ENCODE measurements at places on chromosomes 4 and X.

- DNase-seq = no peak
These were observed 44.3 kb upstream of the PPP2R3B start for GRCh38 chrX:431056-431455.

DNA sequence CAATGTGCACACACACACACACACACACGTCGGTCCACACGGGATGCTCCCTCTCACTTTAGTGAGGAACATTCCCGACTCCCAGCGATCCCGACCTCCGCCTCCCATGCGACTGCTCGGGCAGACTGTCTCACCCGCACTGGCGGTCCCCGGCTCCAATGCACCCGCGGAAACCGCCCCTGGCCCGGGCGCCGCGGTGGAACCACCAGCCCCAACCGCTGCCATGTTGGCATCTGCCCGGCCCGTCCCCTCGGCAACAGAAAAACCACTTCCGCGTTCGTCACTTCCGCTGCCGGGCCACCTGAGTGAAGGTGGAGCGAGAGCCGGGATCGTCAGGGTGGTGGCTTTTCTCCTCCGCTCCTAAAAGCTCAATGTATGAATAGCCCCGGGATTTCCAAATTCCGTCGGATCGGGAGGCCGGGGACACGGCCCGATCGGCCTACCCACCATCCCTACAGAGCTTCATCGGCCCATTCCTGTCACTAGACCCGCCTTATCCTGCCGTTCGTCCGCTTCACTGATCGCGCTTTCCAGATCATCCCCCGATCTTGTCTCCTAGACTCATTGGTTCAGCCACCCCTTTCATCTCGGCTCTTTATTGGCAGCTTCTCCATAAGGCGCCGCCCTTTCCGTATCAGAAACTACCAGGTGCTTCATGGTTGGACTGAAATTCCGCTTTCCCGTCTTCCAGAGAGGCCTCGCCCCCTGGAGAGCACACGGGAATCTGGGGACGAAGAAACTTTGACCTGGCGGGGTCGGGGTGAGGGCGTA lies at the start of gene SLC35A2:
SLC35A2 (minus strand) TSS at position 235 of the 771 bp plus-strand sequence; CDS start at position 225, 10 bp downstream.
- peak; percentile 82 for DNase-seq

GRCh38 chr4:92305878-92306520 lies 2.2 kb downstream of the GRID2 start:
- no peak for DNase-seq

DNA sequence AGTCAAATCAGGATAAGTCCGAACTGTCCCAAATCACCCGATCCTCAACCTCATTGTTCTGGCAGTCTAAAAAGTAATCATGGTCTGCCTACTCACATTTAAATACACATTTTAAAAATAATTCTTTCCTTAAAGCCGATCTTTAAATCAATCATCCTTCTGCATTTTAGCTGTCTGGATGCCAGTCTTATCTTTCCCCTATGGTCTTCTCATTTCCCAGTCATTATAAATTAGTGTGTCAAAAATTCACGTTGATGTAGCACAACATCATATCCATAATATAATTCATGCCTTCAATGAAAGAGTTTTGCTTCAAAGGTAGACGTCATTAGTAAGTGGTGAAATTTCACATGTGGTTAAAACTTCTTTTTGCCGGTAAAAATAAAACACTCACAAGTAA lies 108.1 kb upstream of the FRG1 start:
- no peak for DNase-seq

GRCh38 chrX:16258882-16259281 lies 91.6 kb downstream of the MAGEB17 start:
- no peak for DNase-seq

- no peak for DNase-seq
These were observed 79.1 kb upstream of the NR0B1 start for GRCh38 chrX:30388325-30388724.

- DNase-seq = no peak
These were observed 46.4 kb upstream of the VEGFD start for GRCh38 chrX:15430584-15430983.

- DNase-seq = no peak
These were observed 1449.2 kb downstream of the C4orf33 start for GRCh38 chr4:130545171-130545570.

GRCh38 chr4:184197536-184198082 lies 20.1 kb downstream of the ENPP6 start:
- no peak for DNase-seq

DNA sequence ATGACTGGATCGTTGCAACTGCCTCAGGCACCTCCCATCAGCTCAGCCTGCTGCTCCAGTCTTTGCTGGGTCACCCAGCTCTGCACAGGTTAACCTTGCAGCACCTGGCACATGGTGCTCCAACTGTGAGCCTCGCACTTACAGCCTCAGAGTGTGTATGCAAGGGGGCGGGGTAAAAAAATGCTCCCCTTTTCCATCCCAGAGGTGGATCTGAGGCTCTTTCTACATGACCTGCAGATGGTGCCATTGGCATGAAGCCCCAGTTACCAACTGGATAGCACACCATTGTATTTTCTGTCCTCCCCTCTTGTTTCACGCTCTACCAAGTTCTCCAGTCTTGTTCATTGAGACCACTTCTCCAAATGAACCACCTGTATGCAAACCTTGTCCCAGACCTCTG lies 46.2 kb upstream of the TRPC3 start:
- DNase-seq = no peak

DNA sequence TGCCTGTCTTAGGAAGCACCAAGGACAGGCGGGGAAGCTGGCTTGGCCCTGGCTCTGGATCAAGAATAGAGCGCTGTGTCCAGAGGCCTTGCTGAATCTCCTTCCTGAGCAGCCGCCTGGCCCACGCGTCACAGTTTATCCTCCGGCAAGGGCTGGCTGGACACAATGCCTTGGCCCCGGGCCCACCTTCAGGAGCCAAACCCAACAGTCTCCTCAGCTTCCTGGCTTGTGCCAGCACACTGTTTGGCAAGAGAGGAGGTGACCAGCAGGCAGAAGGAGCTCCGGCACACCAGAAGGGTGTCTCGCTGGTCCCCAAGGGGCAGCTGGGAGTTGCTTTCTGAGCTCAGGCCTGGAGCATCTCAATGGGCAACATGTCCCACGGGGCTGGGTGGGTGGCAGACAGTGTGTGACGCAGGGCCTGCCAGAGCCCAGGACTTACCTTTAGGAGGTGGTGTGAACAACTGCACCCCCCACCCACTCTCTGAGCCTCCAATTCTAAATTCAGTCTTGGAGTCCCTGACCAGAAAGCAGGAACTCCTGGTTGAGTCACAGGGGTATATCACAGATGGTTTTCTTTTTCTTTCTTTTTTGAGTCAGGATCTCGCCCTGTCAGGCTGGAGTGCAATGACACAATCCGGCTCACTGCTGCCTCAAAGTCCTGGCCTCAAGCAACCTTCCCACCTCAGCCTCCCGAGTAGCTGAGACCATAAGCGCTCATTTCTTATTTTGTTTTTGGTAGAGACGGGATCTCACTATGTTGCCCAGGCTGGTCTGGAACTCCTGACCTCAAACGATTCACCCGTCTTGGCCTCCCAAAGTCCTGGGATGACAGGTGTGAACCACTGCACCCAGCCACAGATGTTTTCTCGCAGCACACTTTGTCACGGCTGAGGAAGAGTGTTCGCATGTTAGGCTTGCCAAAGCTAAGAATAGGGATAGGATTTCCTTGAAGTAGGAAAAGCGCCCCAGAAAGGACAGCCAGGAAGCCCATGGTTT lies 361.2 kb downstream of the BCOR start:
- DNase-seq = no peak

GRCh38 chr4:95107635-95108034 lies 349.9 kb downstream of the BMPR1B start:
- no peak for DNase-seq

- DNase-seq = no peak
These were observed 7.6 kb upstream of the GJB1 start for GRCh38 chrX:71215338-71215912.

GRCh38 chr4:168637872-168638756 lies 141.3 kb downstream of the PALLD start:
- DNase-seq = no peak

GRCh38 chrX:110745288-110745687 lies 50.3 kb downstream of the CHRDL1 start:
- DNase-seq = no peak

DNA sequence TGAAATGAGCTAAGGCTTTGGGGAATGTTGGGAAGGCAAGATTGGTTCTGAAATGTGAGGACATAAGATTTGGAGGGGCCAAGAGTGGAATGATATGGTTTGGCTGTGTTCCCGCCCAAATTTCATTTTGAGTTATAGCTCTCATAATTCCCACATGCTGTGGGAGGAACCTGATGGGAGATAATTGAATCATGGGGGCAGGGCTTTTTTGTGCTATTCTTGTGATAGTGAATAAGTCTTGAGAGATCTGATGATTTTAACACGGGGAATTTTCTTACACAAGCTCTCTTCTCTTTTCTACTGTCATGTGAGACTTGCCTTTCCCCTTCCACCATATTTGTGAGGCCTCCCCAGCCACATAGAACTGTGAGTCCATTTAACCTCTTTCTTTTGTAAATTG lies 157.6 kb upstream of the C1QTNF7 start:
- no peak for DNase-seq

- DNase-seq = no peak
These were observed 61.0 kb upstream of the DCAF8L1 start for GRCh38 chrX:28042260-28042659.

- no peak for DNase-seq
These were observed 143.9 kb downstream of the BCOR start for GRCh38 chrX:39953879-39954278.

- no peak for DNase-seq
These were observed 66.3 kb downstream of the TSPAN7 start for GRCh38 chrX:38627683-38628082.

GRCh38 chr4:120720354-120720934 lies 202.1 kb downstream of the PRDM5 start:
- DNase-seq = no peak

- DNase-seq = no peak
These were observed 209.5 kb upstream of the PPP3CA start for GRCh38 chr4:101556842-101557241.

DNA sequence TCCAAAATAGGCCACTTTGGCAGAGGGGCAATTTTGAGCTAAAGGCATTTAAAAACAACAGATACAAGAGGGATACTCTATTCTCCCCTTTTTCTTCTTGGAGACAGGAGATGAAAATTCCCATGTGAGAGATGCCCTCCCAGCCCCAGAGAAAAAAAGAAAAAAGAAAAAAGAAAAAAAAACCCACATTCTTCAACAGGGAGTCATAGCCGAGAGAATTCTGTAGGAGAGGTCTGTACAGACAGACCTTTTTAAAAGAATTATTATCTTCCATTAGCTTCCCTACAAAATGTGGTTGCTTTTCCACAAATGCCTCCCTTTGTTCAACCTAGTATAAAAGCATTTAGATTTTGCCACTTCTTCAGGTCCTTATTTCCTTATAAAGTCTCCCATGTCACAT lies 89.9 kb downstream of the SPCS3 start:
- no peak for DNase-seq

- no peak for DNase-seq
These were observed 457.9 kb downstream of the FAT4 start for GRCh38 chr4:125772680-125773079.

DNA sequence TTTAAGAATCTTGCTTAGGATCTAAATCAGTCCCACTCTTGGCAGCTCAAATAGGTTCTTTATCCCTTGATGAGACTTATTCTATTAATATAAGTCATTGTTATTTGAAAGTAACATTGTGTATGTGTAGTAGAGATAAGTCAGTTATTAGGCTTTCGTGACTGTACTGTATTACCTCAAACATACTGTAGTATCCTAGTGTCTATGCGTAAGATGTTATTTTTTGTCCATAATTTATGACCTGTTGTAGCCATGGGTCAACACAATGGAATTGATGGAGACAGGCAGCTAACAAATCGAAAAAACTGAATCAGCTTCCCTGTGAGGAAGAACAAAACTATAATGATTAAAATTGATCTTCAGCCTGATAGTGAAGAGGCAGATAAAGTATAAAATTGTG lies 41.8 kb downstream of the CLCN3 start:
- DNase-seq = no peak

DNA sequence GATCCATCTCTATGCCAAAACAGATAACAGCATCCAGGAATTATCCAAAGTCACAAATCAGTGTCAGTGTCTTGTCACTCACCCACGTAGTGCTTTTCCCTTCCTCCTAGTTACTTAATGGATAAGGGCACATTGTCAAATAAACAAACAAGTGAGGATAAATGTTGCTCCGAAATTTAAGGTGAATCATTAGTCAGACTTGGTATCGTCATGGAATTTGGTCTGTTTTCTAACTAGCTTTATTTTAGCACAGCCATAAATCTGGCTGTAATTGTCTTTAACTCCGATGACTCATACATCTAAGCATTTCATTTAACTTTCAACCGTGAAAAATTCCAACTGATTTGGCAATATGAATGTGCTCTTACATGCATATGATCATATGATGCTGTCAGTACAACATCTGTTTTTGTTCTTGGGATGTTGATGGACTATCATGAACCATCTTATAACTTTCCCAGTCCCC lies 83.3 kb downstream of the SNCA start:
- no peak for DNase-seq

DNA sequence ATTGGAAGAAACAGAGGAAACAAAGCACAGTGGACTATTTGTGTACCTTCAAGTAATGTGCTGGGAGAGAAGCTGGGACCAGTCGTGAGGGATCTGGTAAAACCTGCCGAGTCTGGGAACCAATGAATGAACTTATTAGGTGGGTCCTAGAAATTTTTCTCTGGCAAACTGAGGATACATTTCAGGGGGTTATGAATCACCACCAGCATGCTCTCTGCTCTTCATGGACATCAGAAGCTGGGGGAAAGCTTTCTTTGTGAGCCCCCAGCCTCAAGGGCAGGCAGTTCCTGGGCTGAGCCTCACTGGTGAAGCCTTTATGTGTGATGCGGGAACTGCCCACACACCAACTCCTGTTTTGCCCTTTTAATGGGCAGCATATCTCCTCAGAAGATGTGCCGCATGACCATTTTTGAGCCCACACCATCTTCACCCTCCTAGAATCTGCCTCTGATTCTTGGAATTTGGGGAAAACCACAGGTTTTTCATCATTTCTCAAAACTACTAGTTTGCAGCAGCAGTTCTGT lies 95.4 kb upstream of the ENPP6 start:
- no peak for DNase-seq

DNA sequence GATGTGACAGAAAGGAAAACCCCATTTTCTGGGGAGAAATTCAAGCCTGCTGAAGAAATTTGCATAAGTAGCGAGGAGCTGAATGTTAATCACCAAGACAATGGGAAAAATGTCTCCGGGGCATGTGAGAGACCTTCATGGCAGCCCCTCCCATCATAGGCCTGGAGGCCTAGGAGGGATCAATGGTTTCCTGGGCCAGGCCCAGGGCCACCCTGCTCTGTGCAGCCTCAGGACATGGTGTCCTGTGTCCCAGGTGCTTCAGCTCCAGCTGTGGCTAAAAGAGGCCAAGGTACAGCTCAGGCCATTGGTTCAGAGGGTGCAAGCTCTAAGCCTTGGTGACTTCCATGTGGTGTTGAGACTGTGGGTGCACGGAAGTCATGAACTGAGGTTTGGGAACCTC lies 31.2 kb downstream of the ETDB start:
- DNase-seq = no peak

DNA sequence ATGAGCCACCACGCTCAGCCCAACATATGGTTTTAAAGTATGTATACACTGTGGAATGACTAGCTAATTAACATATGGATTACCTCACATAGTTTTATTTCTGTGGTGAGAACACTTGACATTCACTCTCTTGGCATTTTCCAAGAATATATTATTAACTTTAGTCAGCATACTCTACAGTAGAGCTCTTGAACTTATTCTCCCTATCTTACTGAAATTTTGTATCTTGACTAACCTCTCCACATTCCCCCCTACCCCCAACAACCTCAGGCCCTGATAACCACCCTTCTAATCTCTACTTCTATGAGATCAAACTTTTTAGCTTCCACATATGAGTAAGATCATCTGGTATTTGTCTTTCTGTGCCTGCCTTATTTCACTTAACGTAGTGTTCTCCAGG lies 38.6 kb upstream of the AGA start:
- no peak for DNase-seq

GRCh38 chr4:108166038-108166437 lies 2.7 kb downstream of the LEF1 start:
- no peak for DNase-seq

Measured in activated CD4-positive, alpha-beta T cell treated with anti-CD3 and anti-CD28 coated beads for 1 hour (primary cell).